ENCODE measurements at places on chromosomes 6 and 20.

DNA sequence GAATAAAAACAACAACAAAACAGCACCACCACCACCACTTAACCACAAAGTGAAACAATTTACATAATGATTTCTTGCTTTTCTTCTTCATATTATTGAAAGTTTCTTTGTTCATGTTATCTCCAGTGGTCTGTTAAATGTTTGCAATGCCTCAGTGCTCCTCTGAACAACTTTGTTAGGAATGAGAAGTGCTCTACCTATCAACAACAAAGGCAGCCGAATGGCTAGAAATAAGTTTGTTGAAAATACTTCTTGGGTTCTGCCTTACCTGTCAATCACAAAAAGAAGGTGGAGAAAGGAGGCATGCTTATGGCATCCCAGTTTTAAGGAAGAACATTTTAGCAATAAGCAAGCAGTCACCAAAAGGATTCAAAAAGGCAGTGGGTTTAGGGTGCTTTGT is 490.2 kb downstream of the PRKN start:
- DNase-seq: no peak

- no peak for DNase-seq
Observed at GRCh38 chr6:1575210-1576041, 34.3 kb upstream of the FOXC1 start.

DNA sequence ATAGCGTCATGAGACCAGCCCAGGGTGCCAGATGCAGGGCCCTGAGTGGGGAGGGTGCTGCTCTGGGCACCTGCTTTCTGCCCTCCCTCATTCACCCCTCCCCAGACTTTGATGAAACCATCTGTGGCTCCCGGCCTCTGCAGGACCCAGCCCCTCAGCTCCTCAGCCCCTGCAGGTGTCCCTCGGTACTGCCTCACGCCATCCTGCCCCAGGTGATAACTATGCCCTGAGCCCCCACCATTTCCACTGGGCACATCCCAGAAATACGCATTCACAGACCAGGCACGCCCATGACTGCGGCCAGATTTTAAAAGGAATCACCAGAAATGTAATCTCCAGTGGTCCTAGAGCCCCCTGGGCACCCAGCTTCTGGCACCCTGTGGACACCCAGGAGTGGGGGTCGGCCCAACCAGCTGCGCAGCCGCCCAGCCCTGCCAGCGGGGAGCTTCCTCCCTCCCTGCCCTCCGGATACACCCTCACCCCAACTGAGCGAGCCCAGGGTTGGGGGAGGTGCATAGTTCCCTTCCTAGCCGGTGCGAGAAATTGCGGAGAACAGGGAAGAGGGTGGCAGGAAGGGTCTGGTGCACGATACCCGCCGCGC is 615 bp upstream of the NTSR1 start:
- no peak for DNase-seq

DNA sequence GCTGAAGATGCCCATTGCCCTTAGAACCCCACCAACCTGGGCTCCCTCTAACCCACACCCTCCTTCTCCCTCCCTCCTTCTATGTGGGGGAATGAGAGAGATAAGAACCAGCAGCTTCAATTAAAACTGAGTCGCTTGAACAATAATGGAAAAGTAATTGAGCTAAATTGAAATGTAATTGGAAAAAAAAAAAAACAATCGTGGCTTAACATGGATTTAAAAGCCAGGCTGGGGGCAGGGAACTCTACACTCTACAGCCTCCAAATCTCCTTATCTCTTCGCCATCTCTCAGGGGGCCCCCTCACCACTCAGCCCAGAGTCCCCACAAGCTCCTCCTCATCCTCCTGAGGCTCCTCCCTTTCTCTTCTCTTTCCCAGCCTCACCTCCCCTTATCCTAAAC is 83.2 kb downstream of the MDGA1 start:
- DNase-seq: no peak

GRCh38 chr20:63977739-63978276 is 1.6 kb downstream of the SAMD10 start:
- DNase-seq: peak; percentile 86

DNA sequence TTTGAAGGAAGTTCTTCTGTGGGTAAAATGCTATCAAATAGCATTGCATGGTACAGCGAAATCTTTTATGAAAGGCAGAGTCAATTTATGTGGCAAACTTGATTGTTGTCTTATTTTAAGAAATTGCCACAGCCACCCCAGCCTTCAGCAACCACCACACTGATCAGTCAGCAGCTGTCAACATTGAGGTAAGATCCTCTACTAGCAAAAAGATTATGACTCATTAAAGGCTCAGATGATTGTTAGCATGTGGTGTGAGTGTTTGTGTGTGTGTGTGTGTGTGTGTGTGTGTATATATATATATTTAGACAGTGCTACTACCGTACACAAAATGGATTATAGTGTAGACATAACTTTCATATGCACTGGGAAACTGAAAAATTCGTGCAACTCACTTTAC is 27.8 kb downstream of the LRRN4 start:
- DNase-seq: peak; percentile 46

DNA sequence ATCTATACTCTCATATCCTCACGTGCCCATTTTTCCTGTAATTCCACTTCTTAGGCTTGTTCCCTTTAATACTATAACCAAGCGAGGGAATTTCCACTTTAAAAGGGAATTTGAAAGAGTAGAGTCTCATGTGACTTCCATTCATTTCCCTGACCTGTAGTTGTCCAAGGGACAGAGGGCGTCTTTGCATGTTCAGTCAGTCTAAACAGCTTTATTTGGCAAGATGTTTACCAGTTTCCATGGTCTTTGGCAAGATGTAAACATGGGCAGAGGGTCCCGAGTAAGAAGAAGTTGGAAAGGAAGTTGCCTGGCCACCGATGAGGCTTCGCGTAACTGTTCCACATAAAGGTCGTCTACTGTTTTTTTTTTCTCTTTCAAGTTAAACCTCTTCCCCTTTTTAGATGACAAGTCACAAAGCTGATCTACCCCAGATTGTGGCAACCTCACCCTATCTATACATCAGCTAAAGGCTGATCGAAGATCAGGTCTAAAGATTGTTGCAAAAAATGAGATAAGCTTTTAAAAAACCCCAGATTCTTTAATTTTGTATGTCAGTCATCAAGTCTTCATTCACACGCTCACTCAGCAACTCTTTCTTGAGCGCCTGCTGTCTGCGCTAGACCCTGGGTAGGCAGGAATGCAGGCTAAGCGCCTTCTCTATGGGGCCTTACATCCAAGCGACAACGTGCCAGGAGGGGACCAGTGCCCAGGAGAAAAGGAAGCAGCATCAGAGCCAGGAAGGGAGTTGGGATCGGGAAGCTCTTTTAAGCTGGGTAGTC is 31.7 kb upstream of the CCR6 start:
- peak; percentile 42 for DNase-seq

DNA sequence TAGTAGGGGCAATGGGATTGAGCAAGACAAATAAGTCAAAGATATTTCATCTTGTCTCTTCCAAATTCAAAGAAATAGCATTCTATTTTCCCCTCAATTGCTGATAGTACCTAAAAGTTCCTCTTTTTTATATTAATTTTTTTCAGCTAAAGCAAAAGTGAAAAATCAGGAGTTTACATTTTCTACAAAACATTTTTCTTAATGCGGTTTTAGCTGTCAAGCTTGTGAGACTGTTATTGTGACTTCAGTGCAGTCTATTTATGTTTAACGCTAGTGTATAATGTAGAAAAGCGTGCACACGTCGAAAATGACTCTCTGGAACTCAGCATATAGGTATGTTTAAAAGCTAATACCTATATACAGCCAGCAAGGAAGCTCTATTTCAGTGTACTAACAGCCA is 119.8 kb downstream of the BTBD3 start:
- DNase-seq: no peak
